ENCODE measurements at places on chromosomes 12 and 14.
A peak's percentile ranks its signal among the peaks of the same experiment; 100 is the strongest.

- no peak for DNase-seq
These were observed 15.5 kb upstream of the FLRT2 start for GRCh38 chr14:85514487-85514886.

DNA sequence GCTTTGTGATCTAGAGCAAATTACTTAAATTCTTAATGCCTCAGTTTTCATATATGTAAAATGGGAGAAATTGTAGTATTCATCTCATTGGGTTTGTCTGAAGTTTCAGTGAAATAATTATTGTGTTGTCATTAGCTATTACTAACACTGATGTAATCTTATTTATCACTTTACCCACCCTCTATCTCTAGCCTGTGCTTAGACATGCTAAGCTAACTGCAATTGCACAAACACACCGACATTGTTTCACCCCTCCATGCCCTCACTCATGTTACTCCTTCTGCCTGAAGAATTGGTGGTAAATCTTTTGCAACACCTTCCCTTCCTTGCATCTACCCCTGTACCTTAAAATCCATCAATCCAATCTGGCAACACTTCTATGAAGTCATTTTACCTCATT lies 241.6 kb downstream of the BCAT1 start:
- no peak for DNase-seq

DNA sequence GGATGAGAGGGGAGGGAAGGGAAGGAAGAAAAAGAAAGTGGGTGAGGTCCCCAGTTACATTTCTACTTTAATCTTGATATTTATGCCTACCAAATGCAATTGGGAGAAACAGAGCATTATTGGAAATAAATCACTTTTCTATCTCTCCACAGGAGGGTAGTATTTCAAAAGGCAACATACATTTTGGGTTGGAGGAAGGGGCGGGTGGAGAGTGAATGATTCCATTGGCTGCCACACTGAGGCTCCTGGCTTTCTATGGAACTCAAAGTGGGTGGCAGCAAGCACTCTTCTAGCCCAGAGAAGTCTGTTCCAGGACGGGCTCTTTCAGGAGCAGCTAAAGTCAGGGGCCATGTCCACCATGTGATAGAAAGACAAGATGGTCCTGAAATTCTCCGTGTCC lies 441.3 kb downstream of the DAD1 start:
- DNase-seq = no peak

DNA sequence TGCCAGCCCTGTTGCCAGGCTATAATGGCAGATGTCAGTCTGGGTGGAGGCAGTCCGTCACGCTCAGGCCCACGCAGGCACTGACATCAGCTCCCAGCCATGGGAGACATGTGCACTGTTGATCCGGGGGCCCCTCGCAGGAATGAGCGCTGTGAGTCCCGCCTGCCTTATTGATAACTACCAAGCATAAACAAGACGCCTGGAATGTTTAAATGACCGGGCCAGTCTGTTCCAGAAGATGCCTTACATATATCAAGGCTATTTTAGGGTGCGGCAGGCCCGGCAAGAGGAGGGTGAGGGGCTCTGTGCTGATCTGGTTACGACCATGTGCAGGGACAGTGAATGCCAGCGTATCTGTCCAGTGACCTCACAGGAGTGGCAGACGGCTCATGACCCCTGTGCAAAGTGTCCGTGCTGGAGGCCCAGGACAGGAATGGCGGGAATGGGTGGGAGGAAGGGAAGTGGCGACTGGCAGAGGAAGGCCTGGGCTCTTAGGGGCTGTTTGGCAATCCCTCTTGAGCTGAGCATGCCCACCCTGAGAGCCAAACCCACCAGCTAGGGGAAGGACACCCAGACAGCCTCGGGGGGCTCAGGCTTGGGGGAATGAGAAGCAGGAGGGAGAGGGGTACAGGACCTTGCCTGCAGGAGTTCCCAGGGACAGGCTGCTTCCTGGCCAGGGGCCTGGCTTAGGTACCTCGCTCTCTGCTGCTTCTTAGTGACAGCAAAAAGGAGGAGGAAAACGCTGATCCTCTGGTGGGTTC lies 49.3 kb downstream of the DLK1 start:
- DNase-seq = no peak

GRCh38 chr12:108842361-108842760 lies 15.0 kb downstream of the SSH1 start:
- DNase-seq = no peak

GRCh38 chr14:104913435-104913834 lies 11.2 kb upstream of the PLD4 start:
- DNase-seq = no peak

- peak; percentile 84 for DNase-seq
These were observed 70.0 kb downstream of the PDE3A start for GRCh38 chr12:20438299-20438779.

DNA sequence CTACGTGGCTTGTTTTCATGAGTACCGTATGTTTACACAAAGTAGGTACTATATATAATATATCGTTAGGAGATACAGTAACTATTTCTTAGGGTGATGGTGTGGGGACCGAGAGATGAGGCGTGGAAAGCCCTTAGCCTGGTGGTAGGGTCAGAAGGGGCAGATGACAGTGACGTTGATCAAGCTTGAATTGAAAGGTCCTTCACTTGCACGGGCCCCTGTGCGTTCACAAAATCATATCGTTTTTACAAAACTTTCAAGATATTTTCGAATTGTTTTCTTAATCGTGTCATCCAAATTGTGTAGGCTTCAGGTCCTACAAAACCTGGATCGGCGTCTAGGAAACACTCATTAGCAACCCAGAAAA lies 881 bp upstream of the SOS2 start:
- DNase-seq = no peak

DNA sequence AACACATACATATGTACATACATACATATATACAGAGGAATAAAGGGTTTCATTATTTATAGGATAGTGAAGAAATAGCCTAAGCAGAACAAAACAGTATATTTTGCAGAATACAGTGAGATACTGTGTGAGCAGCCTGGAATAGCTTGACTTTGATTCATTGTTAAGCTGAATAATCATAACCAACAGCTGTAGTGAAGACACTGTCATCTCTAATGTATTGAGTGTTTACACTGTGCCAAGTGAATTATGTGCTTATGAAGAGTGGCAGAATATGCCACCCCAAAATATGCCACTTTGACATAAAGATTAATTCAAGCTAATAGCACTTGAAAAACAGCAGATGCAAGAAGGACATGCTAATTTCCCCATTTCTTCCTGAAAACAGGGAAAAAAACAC lies 48.2 kb upstream of the LRFN5 start:
- no peak for DNase-seq

GRCh38 chr12:15788233-15789219 lies 662 bp downstream of the EPS8 start:
- DNase-seq = no peak

- no peak for DNase-seq
These were observed 40.0 kb upstream of the CTDSP2 start for GRCh38 chr12:57886542-57886941.

GRCh38 chr12:54890339-54890738 lies 36.0 kb downstream of the MUCL1 start:
- no peak for DNase-seq

DNA sequence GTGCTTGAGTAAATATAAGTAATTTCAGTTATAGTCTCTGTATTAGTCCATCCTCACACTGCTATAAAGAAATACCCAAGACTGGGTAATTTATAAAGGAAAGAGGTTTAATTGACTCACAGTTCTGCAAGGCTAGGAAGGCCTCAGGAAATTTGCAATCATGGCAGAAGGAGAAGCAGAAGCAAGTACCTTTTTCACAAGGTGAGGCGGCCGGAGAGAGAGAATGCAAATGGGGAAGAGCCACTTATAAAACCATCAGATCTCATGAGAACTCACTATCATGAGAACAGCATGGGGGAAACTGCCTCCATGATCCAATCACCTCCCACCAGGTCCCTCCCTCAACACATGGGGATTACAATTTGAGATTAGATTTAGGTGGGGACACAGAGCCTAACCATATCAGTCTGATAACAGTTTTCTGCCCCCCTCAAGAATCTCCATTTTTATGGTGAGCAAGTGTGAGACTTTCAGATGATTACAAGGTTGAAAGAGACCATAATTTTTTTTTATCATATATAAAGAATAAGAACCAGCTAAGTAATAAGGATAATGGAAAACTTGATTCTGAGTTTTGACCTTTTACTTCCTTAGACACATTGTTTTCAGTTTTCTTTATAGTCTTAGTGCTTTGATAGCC lies 35.6 kb downstream of the LEMD3 start:
- DNase-seq = no peak

DNA sequence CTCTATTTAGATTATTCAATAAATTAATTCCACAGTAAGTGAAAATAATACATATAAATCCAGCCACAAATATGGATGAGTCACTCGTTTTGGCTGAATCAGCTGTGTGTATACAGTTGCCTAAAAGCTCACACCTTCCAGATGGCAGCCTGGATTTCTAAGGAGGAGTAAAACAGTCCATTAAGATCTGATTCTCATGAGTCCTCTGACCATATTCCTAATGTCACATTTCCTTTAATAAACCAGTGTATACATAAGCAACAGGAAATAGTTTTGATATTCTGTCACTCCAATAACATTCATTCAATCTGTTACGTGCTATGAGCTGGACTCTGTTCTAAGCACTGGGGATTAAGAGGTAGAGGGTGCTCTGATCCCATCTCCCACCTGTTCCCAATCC lies 21.8 kb downstream of the MDM1 start:
- DNase-seq = no peak

- no peak for DNase-seq
These were observed 54.1 kb downstream of the FBRSL1 start for GRCh38 chr12:132544080-132544397.

GRCh38 chr12:64716371-64716770 lies 42.8 kb downstream of the GNS start:
- no peak for DNase-seq

GRCh38 chr14:91144425-91145145 lies 30.7 kb downstream of the DGLUCY start:
- no peak for DNase-seq

DNA sequence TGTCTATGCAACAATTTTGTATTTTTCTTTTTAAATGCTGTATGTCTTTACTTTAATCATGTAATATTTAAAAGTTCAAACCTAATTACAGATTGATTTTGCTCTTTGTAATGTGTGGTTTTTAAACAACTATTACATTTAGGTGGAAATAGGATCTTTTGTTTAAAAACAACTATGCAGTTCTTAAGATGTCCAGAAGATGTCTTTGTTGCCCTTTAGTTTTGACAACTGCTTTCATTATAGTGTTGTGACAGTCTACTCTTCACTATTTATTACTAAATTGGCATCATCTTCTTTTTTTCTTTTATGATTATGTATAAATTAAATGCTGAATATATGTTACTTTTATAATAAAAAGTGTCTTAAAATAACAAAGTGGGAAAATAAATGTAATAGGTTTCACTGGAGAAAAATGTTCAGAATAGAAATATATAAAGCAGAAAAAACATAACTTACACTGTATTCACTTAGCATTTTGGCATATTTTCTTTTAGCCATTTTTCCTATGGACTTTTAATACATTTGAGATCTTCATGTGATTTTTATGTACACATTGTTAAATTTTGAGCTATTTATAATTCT lies 27.1 kb upstream of the PCNX4 start:
- peak; percentile 24 for DNase-seq

DNA sequence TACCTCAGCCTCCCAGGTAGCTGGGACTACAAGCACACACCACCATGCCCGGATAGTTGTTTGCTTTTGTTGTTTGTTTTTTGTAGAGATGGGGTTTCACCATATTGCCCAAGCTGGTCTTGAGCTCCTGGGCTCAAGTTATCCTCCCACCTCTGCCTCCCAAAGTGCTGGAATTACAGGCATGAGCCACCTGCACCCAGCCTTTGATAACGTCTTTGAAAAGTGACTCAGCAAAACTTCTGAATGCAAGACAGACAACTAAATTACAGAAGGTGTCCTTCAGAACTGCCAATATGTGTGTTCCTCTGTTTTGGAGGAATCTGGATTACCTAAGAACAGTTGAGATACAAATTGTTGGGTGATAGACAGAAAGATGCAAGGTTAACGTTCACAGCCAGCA lies 99.8 kb downstream of the ESR2 start:
- no peak for DNase-seq

GRCh38 chr12:4852308-4852707 lies 57.4 kb upstream of the KCNA1 start:
- no peak for DNase-seq

DNA sequence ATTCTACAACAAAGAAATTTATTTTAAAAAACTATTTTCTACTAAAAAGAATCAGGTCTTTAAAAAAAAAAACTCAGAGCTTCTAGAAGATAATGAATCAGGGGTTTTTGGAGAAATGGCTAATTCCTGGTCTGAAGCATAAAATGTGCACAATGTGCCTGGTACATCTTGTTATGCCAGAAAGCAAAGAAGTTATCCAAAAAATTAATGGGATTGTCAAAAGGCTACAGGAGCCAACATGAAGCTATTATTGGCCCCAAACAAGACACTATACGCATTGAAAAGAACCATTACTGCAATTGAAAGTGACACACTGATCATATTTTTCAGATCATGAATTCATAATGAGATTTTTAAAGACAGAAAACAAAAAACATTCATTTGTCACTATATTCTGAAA lies 19.3 kb upstream of the TUBA1A start:
- DNase-seq = no peak

- DNase-seq = no peak
These were observed 28.9 kb downstream of the PNMA1 start for GRCh38 chr14:73685328-73685727.

- DNase-seq = no peak
These were observed 469.8 kb downstream of the BCAT1 start for GRCh38 chr12:24479131-24479530.

DNA sequence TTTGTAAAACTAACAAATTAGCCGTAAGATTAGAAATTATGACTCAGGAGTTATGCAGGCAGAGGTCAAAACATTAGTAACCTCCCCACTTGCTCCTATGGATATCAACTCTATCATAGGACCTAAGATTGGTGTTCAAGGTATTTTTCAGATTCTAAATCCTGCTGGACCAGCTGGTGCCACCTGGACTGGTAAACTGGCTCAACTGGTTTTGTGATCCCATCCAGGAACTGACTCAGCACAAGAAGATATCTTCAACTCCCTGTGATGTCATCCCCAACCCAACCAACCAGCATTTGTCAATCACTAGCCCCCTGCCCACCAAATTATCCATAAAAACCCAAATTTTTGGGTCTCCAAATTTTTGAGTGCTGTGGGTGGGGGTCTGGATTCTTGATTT lies 98.1 kb upstream of the OR4E1 start:
- DNase-seq = no peak

GRCh38 chr12:117148642-117149041 lies 41.6 kb downstream of the FBXO21 start:
- DNase-seq = no peak

DNA sequence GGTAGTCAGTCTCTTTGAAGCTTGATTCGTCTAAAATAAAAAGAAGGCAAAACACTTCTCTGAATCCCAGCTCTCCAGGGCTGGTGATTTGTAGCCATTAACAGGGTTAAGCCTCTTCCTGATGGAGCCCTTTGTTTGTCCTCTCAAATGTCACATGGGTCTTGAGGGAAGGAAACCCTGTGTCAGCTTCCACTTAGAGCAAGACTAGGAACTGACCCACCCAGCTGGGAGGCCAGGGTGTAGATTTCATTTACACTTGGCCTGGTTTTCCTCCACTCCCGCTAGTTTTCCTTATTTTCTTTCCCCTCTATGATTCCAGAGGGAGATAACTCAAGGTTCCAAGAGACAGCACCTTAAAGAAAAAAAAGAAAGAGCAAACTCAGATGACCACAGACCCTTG lies 230.5 kb upstream of the EGLN3 start:
- DNase-seq = no peak

Measured in forelimb muscle (tissue), 1 donor.